ENCODE measurements at places on chromosomes 1 and 21.
A peak's percentile ranks its signal among the peaks of the same experiment; 100 is the strongest.

GRCh38 chr21:36288651-36289243, 31.2 kb upstream of the MORC3 start:
- DNase-seq: no peak

DNA sequence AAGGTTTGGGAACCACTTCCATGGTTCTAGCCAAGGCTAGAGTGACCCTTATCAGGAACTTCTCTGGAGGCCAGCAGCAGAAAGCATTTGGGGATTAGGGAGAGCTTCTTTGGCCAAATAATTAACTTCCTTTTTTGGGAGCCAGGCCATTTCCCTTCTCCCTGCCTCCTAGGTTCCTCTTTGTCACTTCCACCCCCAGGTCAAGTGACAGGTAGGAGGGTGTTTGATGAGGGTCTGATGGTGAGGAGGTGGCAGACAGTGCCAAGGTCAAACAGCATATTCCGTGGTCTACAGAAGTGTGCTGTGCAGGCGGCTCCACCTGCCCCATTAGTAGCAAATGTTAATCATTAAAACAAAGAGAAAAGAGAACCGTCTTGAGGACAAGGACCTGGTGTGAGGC, 1.9 kb upstream of the KCNA10 start:
- DNase-seq: no peak

GRCh38 chr1:223214261-223214807, 71.3 kb upstream of the TLR5 start:
- no peak for DNase-seq

- DNase-seq: no peak
Observed at GRCh38 chr1:31064718-31065309, 703 bp downstream of the PUM1 start.

- no peak for DNase-seq
Observed at GRCh38 chr1:229470406-229471043, 36.6 kb upstream of the ACTA1 start.

GRCh38 chr1:114369930-114370329, 141.1 kb downstream of the TRIM33 start:
- peak; percentile 27 for DNase-seq

- no peak for DNase-seq
Observed at GRCh38 chr1:233728721-233729120, 114.8 kb downstream of the KCNK1 start.

DNA sequence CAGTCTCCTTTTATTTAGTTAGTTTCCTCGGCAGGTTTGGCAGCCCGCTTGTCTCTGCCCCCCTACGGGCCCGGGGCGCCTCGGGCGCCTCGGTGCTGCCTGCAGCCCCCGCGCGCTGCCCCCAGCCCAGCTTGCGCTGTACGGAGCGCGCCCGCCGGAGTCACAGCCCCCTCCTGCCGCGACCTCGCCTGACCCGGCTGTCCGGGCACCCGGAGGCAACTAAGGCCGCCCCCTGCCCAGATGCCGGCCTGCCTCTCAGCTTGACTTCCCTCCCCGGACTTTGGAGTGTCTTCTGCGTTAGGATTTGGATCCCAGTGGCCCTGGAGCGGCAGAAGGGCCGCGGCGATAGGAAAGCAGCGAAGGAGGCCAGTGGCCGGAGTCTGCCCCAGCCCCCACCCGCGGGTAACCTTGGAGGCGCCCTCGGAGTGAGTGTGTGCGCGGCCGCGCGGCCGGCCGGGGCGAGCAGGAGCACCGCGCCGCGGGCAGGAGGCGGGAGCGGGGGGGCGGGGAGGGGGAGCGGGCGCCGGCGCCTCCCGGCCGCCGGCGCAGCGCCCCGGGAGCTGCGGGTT, 7.6 kb downstream of the CDKN2C start:
- no peak for DNase-seq

GRCh38 chr21:45390831-45391742, 13.9 kb upstream of the COL18A1 start:
- no peak for DNase-seq

GRCh38 chr21:27817902-27818623, 851.2 kb upstream of the ADAMTS5 start:
- DNase-seq: no peak

DNA sequence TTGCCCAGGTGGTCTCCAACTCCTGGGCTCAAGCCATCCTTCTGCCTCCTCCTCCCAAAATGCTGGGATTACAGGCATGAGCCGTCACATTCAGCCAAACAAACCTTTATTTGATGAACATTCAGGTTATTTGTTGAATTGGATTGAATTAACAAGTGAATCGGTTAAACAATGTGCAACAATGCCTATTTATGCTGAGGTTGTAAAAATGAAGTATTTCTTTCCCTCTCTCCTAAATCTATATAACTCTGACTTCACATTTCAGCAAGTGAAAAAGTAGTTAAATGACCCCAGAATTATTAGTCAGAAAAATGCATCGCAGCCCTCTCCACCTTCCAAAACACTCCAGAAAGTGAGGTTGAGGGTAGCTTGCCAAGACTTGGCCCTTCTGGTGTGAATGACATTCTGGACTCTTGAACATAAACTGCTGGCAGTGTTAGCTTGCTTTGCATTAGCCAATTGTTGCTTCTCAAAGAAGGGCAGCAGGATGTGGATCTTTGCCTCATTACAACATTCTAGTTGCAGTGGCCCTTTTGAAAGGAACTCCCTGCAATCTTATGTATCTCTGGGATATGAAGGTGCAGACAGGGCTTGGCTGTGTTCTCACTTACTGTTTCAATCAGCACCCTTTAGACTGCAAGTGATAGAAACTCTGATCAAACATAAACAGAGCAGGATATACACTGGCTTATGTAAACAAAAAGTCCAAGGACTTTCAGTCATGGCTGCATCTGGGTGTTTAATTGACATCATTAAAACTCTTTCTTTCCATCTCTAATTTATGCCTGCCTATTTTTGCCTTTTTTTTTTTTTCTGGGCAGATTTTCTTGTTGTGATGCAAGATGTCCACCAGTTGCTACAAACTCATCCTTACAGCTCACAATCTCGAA, 22.4 kb downstream of the EDN2 start:
- no peak for DNase-seq

DNA sequence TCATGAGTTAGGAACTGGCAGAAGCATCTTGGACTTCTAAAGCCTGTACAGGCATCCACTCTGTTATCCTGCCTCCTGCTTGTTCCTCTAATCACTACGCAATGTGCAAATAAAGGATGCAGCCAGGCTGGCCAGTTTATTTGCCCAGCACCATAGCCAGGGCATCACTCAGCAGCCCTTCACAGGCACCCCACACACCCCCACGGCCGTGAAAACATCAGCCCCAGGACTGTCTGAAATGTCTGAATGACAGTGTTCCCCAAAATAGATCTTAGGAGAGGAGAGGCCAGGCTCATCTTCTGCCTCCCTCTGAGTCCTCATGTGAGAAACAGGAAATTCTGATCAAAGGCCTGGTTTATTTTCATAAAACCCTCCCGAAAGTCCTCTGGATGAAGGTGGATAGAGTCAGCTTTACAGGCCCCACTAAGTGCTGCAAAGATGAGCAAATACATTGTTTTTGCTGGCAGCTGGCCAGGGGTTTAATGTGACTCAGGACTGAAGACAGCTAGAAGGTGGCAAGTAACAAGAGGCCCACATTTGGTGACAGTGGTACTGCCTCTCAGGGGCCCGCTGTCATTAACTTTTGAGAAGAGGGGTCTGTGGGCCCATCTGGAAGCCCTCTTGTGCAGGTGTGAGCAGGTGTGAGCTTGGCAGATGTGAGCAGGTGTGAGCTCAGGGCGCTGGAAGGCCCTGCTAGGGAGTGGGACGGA, 32.9 kb downstream of the GRHL3 start:
- no peak for DNase-seq

GRCh38 chr1:205976708-205977401, 26.3 kb downstream of the RAB7B start:
- DNase-seq: no peak

DNA sequence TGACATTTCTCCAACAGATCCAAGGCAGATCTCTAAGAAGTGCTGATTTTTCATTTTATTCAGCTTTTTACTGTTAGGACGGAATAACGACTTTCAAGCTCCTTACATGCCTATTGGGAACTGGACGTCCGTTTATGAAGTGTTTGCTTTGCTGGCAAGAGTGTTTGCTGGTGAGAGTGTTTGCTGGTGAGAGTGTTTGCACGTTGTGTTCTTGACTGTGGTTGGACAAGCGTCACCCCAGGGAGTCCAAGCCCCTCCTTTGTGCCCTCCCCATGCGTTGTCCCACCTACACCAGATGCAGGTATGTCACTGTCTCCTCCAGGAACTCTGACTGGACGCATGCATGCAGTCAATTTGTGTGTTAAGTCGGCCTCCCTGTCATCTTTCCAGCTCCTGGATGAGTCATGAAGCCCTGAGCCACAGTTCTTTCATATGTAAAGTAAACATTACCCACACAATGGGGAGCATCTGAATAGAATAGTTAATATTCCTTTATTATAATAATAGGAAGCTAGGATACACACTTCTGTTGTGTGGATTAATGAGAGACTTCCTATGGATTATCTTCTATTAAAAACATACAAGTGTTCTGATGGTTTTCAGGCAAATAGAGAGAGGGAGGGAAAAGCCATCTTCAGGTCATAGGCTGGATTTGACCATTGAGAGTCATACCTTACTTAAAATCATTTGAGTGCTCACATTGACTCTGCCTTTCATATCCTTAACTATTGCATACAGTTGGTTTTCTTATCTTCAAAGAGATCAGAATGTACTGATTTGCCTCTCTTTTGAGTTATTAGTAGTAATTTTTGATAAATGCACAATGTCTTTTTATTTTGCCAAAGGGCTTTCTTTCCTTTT, 119.2 kb downstream of the GALNT2 start:
- DNase-seq: no peak

- DNase-seq: no peak
Observed at GRCh38 chr1:180785291-180785690, 127.4 kb upstream of the KIAA1614 start.

DNA sequence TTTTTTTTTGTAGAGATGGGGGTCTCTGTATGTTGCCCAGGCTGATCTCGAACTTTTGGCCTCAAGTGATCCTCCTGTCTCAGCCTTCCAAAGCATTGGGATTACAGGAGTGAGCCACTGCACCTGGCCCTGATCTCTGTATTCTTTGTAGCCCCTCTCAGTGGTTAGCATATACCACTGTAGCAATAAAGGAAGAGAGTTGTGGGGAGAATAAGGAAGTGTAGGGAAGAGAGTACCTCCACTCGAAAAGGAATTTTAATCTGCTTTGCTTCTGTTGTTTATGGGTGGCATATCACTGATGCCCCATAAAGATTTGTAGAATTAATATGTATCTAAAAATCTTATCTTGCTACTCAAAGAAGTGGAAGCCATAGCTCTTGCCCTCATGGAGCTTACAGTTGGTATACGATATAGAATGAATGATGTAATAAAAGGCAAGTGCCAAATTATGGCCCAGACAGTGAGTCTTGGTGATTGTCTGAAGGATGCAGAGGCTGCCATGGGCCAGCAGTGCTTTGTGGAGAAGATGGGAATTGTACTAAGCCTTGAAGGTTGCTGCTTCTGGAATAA, 96.0 kb downstream of the CLIC6 start:
- no peak for DNase-seq

GRCh38 chr1:156492013-156492590, 8.5 kb downstream of the MEF2D start:
- no peak for DNase-seq

DNA sequence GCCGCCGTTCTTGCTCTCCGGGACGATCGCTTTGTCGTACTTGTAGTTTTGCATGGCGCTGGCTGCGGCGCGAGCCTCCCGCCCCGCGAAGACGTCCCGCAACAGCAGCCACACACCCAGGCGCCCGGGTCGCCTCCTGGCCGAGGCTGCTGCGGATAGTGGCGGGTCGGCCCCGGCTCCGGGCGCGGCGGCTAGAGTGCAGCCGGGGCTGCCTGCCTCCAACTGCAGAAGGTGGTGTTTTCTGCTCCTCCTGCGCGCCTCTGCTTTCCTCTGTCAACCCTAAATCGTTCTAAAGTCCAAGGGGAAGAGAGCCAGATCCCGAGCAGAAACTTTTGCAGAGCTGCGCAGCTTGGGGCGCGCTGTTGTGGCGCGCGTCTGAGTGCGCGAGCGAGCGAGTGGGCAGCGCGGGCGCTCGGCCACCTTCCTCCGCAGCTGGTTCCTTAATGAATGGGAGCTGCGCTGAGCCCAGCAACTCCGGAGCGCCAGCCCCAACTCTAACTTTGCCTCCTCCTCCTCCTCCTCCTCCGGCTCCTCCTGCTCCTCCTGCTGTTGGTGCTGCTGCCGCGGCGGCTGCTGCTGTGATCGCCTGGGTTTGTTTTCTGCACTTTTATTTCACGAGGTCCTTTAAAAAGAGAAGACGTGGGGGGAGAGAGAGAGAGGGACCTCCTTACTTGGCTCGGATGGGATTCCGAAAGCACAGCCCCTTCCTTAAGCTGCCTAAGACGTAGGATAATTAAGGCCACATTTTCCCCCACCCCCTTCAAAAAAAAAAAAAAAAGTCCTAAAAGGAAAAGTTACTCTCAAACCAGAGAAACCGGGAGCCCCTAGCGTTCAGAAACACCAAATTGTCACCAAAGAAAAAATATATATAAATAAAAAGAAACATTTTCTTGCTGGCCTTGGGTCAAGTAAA, at the start of gene PLPP3:
TSS of gene PLPP3 (minus strand) at position 601 of the 913 bp plus-strand sequence. CDS start at position 54, 547 bp downstream.
- no peak for DNase-seq

- DNase-seq: no peak
Observed at GRCh38 chr1:161439280-161440232, 65.7 kb upstream of the FCGR2A start.

Measured in AML-193 (cell line).